HCEC 1CT (cell line): ENCODE measurements at places on chromosomes 16 and 17.

DNA sequence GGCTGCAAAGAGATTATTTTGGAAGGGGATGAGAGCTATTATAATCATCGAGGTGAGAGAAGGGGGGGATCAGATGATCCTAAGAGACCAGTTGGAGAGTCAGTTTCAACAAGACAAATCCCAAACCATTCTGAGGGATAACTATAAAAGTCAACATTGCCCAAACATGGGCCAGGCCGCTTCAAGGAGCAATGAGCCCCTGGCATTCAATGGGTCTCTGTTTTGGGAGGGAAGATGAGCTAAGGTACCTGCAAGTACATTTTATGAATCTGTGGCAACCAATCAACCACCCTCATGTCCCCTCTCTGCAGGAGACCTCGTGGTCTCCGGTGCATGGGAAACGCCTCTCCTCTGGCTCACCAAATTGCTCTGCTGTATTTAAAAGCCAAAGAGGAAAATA lies 209.9 kb upstream of the C16orf82 start:
- no peak for DNase-seq

- no peak for DNase-seq
These were observed 113.9 kb downstream of the VPS53 start for GRCh38 chr17:600576-601243.

GRCh38 chr16:49505556-49505955 lies 132.0 kb downstream of the C16orf78 start:
- DNase-seq, result no peak

DNA sequence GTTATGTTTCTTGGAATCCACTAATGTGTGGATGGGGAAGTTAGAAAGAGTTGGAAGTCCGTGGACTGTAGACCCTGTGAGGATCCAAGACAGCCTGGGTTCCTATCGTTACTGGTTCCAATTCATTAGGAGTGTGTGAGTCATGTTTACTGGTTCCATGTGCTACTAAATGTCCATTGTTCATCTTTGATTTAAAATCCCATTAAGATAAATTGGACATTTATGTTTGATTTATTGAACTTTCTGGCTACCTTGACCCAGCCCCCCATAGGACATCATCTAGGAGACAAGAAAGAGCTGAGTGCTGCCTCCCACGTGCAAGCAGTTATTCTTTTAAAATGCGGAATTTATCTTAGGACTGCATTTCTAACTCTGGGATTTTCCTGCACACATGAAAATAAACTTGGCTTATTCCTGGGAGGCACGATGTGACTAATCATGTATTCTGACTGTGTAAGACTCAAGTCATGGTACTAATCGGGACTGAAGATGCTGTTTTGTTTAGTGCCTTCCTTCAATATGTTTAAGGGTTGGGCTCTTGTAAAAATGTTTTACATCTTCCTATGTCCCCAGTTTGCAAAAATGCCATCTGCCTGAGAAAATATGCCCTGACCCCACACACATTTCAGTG lies 53.4 kb downstream of the RGS9 start:
- peak; percentile 67 for DNase-seq
